ENCODE measurements at places on chromosomes 2 and 18. TPM values are rescaled to one million over a fixed set of nuclear protein-coding genes. Genes with fewer than 3 reads are reported as not detected.

The SP140L gene
- total RNA-seq = 31.4 TPM

The AQP12B gene
- not detected for total RNA-seq

The UGT1A6 gene
- total RNA-seq = not detected

The IL1RL2 gene
- 0.33 TPM for total RNA-seq

The NABP1 gene
- 44.9 TPM for total RNA-seq

The POU3F3 gene
- not detected for total RNA-seq

The EDAR gene
- total RNA-seq = 0.16 TPM

The HMSD gene
- 9.8 TPM for total RNA-seq

The LYPD6B gene
- total RNA-seq = not detected

The COLEC11 gene
- 0.24 TPM for total RNA-seq

The REG3A gene
- total RNA-seq = not detected

The FAM228A gene
- total RNA-seq = not detected

The EN1 gene
- not detected for total RNA-seq

The CSRNP3 gene
- total RNA-seq = not detected

The PCARE gene
- total RNA-seq = not detected

The HOXD1 gene
- total RNA-seq = not detected

The DAW1 gene
- not detected for total RNA-seq

The NPPC gene
- total RNA-seq = not detected

The GTF2A1L gene
- total RNA-seq = not detected

The POTEC gene
- total RNA-seq = not detected

The ADD2 gene
- total RNA-seq = 1.2 TPM

The MCFD2 gene
- 37.2 TPM for total RNA-seq

The TUBB8B gene
- not detected for total RNA-seq

The EPC2 gene
- total RNA-seq = 29.6 TPM

The TRIM54 gene
- 0.22 TPM for total RNA-seq

The TTLL4 gene
- 44.2 TPM for total RNA-seq

- H3K4me3 ChIP-seq = no peak overlapping the region
- DNase-seq = no peak
- H3K36me3 ChIP-seq = no peaks in the 10 kb centered on the region
- H3K27ac ChIP-seq = no peak overlapping the region
Observed at GRCh38 chr2:96695602-96696001, 44.3 kb downstream of the LMAN2L start.

GRCh38 chr18:46215902-46216723, 111.9 kb downstream of the HAUS1 start:
- H3K27ac ChIP-seq = no peak overlapping the region
- no peak overlapping the region for H3K4me3 ChIP-seq
- no peak for DNase-seq
- peaks cover 20% of the 10 kb centered on the region for H3K4me1 ChIP-seq
- no peaks in the 10 kb centered on the region for H3K27me3 ChIP-seq

- DNase-seq = no peak
- H3K4me3 ChIP-seq = no peak overlapping the region
- H3K36me3 ChIP-seq = no peaks in the 10 kb centered on the region
- H3K4me1 ChIP-seq = no peaks in the 10 kb centered on the region
- no peak overlapping the region for H3K27ac ChIP-seq
Observed at GRCh38 chr18:57267368-57267925, 84.9 kb upstream of the ST8SIA3 start.

DNA sequence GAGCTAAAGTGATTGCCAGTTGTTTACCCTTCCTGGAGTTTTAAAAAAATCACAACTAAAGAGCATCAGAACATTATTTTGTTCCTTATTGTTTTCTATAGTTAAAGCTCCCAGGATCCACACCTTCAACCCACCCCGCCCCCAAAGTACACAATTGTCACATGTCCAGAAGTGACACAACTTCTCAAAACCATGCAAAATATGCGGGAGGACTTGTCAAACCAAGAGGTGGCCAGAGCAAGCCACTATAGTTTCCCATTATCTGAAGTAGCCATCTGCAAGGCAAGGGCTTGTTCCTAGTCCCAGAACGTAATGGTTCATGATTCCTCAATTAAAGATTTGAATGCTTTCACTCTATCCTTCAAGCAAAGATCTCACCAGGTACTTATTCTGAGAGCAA, 9.9 kb upstream of the INO80C start:
- no peak for DNase-seq
- H3K27me3 ChIP-seq = no peaks in the 10 kb centered on the region
- no peak overlapping the region for H3K4me3 ChIP-seq
- H3K36me3 ChIP-seq = no peaks in the 10 kb centered on the region
- no peak overlapping the region for H3K27ac ChIP-seq

- no peak overlapping the region for H3K4me3 ChIP-seq
- H3K4me1 ChIP-seq = no peaks in the 10 kb centered on the region
Observed at GRCh38 chr2:239129147-239129920, 271.5 kb downstream of the HDAC4 start.

- H3K4me1 ChIP-seq = no peaks in the 10 kb centered on the region
- no peak overlapping the region for H3K27ac ChIP-seq
- no peaks in the 10 kb centered on the region for H3K27me3 ChIP-seq
Observed at GRCh38 chr18:46696268-46696667, 39.2 kb upstream of the LOXHD1 start.

GRCh38 chr2:50535971-50536759, 495.8 kb downstream of the NRXN1 start:
- H3K36me3 ChIP-seq = no peaks in the 10 kb centered on the region
- no peak overlapping the region for H3K27ac ChIP-seq

DNA sequence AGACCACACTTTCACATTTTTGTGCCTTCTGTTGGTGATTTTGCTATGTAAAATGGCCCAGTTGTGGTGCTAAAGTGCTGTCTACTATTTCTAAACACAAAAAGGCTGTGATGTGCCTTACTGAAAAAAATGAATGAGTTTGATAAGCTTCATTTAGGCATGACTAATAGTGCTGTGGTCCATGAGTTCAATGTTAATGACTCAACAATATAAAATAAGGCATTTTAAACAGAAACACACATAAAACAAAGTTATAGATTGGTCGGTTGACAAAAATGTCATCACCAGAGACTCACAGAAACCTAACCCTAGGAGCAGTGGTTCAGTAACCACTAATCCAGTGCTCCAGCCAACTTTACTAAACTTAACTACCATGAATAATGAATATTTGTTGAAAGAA, 160.0 kb downstream of the DNAH6 start:
- H3K27me3 ChIP-seq = no peaks in the 10 kb centered on the region
- no peak for DNase-seq

GRCh38 chr2:96832754-96833507, 10.9 kb downstream of the ANKRD23 start:
- no peaks in the 10 kb centered on the region for H3K27me3 ChIP-seq
- H3K36me3 ChIP-seq = peaks cover 53% of the 10 kb centered on the region
- DNase-seq = no peak
- H3K4me1 ChIP-seq = no peaks in the 10 kb centered on the region
- H3K27ac ChIP-seq = no peak overlapping the region
- H3K4me3 ChIP-seq = no peak overlapping the region

DNA sequence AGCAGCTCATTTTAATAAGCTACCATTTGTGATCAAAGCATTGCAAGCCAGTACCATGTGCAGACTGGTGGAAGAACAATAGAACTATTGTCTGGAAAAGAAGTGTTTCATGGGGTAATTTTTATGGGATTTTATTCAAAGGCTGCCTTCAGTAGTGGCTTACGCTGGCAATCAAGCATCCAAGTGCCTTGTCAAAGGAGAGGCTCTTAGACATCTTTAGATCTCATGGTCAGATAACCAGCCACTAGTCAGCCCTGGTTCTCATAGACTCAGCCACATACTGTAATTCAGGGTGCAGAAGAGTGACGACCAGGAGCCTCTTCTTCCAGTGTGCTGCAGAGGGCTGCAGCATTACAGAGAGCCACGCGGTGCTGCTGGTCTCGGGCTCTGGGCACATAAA, 98.5 kb upstream of the NOSTRIN start:
- H3K4me1 ChIP-seq = no peaks in the 10 kb centered on the region
- no peaks in the 10 kb centered on the region for H3K36me3 ChIP-seq
- H3K27ac ChIP-seq = no peak overlapping the region
- no peaks in the 10 kb centered on the region for H3K27me3 ChIP-seq
- H3K4me3 ChIP-seq = no peak overlapping the region
- no peak for DNase-seq

GRCh38 chr2:101431486-101431885, 43.4 kb downstream of the RFX8 start:
- H3K4me1 ChIP-seq = no peaks in the 10 kb centered on the region
- no peak overlapping the region for H3K27ac ChIP-seq
- H3K4me3 ChIP-seq = no peak overlapping the region
- H3K27me3 ChIP-seq = no peaks in the 10 kb centered on the region
- H3K36me3 ChIP-seq = no peaks in the 10 kb centered on the region
- no peak for DNase-seq

DNA sequence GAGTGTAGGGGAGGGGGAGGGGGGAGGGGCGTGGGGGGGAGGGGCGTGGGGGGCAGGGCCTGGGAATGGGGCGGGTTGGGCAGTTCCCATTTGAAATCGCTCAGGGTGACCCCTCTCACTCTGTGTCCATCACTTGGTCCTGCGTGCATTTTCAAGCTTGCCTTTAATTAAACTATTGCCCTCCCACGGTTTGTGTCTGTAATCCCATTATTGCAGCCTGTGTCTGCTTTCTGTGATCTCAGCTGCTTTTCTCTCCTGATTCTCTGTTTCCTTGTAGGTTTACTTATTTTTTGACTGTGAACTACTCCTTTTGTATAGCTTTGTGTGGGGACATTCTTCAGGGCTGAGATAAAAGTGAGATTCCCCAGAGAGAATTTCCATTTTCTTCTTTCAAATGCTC, 1.3 kb downstream of the DCDC2C start:
- no peak overlapping the region for H3K4me3 ChIP-seq
- H3K4me1 ChIP-seq = no peaks in the 10 kb centered on the region
- no peaks in the 10 kb centered on the region for H3K36me3 ChIP-seq
- DNase-seq = no peak
- no peaks in the 10 kb centered on the region for H3K27me3 ChIP-seq
- no peak overlapping the region for H3K27ac ChIP-seq

- no peaks in the 10 kb centered on the region for H3K36me3 ChIP-seq
- no peaks in the 10 kb centered on the region for H3K27me3 ChIP-seq
- no peak overlapping the region for H3K27ac ChIP-seq
- no peaks in the 10 kb centered on the region for H3K4me1 ChIP-seq
- no peak for DNase-seq
- no peak overlapping the region for H3K4me3 ChIP-seq
Observed at GRCh38 chr2:63667132-63667700, 78.5 kb downstream of the MDH1 start.

GRCh38 chr2:206856513-206856912, 82.8 kb upstream of the CPO start:
- H3K4me1 ChIP-seq = peaks cover 19% of the 10 kb centered on the region
- H3K36me3 ChIP-seq = no peaks in the 10 kb centered on the region
- H3K27ac ChIP-seq = no peak overlapping the region
- no peak overlapping the region for H3K4me3 ChIP-seq
- DNase-seq = no peak

DNA sequence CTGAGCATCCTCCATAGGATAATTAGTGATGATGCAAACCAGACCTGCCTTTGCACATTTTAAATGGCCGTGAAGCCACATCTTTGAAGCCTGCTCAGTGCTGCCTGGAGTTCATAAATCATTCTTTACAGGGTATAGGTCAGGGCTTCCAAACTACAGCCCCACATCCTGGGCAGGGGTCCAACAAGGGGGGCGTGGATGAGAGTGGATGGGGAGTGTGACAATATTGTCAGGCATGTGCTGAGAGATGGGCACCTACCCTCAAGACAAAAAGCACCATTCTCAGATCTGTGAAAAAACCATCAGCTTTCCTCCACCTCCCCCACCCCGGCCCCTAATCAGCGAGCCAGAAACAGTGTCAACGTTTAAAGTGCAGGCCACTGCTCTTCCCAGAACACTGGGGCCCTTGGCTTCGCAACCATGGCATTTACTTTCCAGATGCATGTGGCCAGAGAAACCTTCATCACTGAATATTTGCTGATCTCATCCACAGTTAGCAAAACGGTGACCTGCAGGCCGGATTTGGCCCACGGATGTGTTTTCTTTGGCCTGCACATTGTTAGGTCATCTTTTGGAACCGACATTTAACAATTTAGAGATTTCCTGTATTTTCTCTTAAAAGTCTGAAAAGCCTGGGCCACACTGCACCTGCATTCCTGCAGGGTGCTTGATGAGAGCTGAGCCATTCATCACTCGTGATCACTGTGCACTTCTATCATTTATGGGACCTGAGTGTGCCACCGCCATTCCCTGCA, 130.7 kb downstream of the ANKRD44 start:
- peaks cover 34% of the 10 kb centered on the region for H3K4me1 ChIP-seq
- H3K4me3 ChIP-seq = no peak overlapping the region
- DNase-seq = no peak
- H3K27ac ChIP-seq = no peak overlapping the region
- no peaks in the 10 kb centered on the region for H3K27me3 ChIP-seq

- no peaks in the 10 kb centered on the region for H3K27me3 ChIP-seq
- H3K36me3 ChIP-seq = no peaks in the 10 kb centered on the region
Observed at GRCh38 chr2:202067589-202067988, 5.5 kb upstream of the KIAA2012 start.

DNA sequence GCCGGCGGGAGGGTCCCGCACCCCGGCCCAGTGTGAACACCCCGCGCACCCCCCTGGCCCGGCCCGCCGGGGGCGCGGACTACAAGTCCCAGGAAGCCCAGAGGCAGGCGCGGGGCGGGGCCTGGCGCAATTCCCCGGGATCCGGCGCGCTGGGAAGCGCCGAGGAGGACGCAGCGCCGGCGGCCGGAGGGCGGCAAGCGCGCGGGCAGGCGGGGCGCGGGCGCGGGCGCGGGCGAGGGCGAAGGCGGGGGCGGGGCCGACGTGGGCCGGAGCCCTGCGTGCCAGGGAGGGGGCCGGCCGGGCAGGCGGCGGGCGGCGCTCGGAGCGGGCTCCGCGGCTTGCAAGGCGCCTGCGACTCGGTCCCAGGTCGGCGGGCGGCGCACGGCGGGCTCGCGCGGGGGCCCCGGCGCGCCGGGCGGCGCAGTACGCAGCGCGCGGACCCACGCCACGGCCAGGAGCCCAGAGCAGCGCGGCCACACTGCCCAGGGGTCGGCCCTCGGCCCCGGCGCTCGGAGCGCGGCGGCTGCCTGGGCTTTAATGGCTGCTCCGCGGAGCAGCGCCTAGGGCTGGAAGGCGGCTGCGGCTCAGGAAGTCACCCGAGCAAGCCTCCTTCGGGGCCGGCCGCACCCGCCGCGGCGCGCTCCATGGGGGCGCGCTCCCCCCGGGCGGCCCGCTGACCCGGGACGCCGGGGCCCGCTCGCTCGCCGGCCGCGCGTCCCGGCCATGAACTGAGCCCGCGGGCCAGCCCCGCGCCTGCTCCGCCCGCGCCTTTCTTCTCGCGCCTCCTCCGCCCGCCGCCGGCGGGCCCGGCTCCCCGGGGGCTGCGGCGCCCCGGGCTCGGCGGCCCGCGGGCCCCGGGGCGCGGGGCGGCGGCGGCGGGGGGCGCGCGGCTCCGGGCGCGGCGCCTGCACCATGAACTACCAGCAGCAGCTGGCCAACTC, at the start of gene AGAP1:
Gene AGAP1 (plus strand): TSS at position 269 of the 941 bp plus-strand sequence.
- no peak for DNase-seq
- H3K36me3 ChIP-seq = no peaks in the 10 kb centered on the region
- H3K27me3 ChIP-seq = peaks cover 4% of the 10 kb centered on the region
- H3K4me1 ChIP-seq = peaks cover 9% of the 10 kb centered on the region
- H3K4me3 ChIP-seq = no peak within 1 kb of the TSS
- peak within 1 kb of the TSS; percentile 31 for H3K27ac ChIP-seq

- no peaks in the 10 kb centered on the region for H3K27me3 ChIP-seq
- H3K4me3 ChIP-seq = no peak overlapping the region
- no peaks in the 10 kb centered on the region for H3K36me3 ChIP-seq
- DNase-seq = no peak
Observed at GRCh38 chr18:44715245-44715644, 34.6 kb downstream of the SETBP1 start.

- DNase-seq = no peak
- H3K27me3 ChIP-seq = no peaks in the 10 kb centered on the region
- H3K36me3 ChIP-seq = no peaks in the 10 kb centered on the region
- peaks cover 28% of the 10 kb centered on the region for H3K4me1 ChIP-seq
- no peak overlapping the region for H3K4me3 ChIP-seq
Observed at GRCh38 chr18:75066936-75067335, 142.0 kb downstream of the PTGR3 start.
